ENCODE measurements at places on chromosomes 6 and 20. TPM values are rescaled to one million over a fixed set of nuclear protein-coding genes. Genes with fewer than 3 reads are reported as not detected.

The XKR7 gene
- not detected for total RNA-seq

The RNF217 gene
- total RNA-seq = 7.3 TPM

The GPX5 gene
- not detected for total RNA-seq

The OR12D3 gene
- total RNA-seq = not detected

The GINM1 gene
- 35.1 TPM for total RNA-seq

The ZSCAN31 gene
- 9.3 TPM for total RNA-seq

The LY86 gene
- total RNA-seq = not detected

The SIM1 gene
- total RNA-seq = not detected

The RAET1E gene
- 0.80 TPM for total RNA-seq

The ARMH2 gene
- total RNA-seq = not detected

The DACT2 gene
- total RNA-seq = not detected

The MUC21 gene
- total RNA-seq = not detected

The WFDC12 gene
- total RNA-seq = not detected

The TRIM10 gene
- total RNA-seq = not detected

The LYRM2 gene
- 23.1 TPM for total RNA-seq

The RAB44 gene
- total RNA-seq = 0.07 TPM

The PAX1 gene
- not detected for total RNA-seq

The TENT5A gene
- 8.0 TPM for total RNA-seq

The PDSS2 gene
- 8.0 TPM for total RNA-seq

The MEI4 gene
- not detected for total RNA-seq

The TMC2 gene
- not detected for total RNA-seq

The PPP1R14C gene
- not detected for total RNA-seq

The UNC93A gene
- total RNA-seq = not detected

The SLC17A2 gene
- total RNA-seq = not detected

The PKIB gene
- total RNA-seq = 0.15 TPM

The LTA gene
- not detected for total RNA-seq

The PERP gene
- 55.2 TPM for total RNA-seq

The C4B gene
- 0.33 TPM for total RNA-seq

The LAMA4 gene
- total RNA-seq = 278 TPM

The CALHM5 gene
- 4.4 TPM for total RNA-seq

The FOXP4 gene
- 2.6 TPM for total RNA-seq

The VSTM2L gene
- total RNA-seq = 1.8 TPM

The FAM162B gene
- total RNA-seq = 0.44 TPM

The SNHG17 gene
- 6.3 TPM for total RNA-seq

The RAET1L gene
- not detected for total RNA-seq

The TRIM40 gene
- total RNA-seq = not detected

The JPH2 gene
- total RNA-seq = 1.1 TPM

The TINAG gene
- total RNA-seq = not detected

The GRM1 gene
- not detected for total RNA-seq

The CTAGE9 gene
- not detected for total RNA-seq

Measured in mammary microvascular endothelial cell (primary cell).